Stimulated activated CD8-positive, alpha-beta memory T cell treated with anti-CD3 and anti-CD28 coated beads, Interleukin-7, amount 100 ng/mL, for 24 hours (primary cell): ENCODE measurements at places on chromosomes 16 and 17.

GRCh38 chr17:48568499-48569239, 9.5 kb downstream of the HOXB4 start:
- DNase-seq = no peak

DNA sequence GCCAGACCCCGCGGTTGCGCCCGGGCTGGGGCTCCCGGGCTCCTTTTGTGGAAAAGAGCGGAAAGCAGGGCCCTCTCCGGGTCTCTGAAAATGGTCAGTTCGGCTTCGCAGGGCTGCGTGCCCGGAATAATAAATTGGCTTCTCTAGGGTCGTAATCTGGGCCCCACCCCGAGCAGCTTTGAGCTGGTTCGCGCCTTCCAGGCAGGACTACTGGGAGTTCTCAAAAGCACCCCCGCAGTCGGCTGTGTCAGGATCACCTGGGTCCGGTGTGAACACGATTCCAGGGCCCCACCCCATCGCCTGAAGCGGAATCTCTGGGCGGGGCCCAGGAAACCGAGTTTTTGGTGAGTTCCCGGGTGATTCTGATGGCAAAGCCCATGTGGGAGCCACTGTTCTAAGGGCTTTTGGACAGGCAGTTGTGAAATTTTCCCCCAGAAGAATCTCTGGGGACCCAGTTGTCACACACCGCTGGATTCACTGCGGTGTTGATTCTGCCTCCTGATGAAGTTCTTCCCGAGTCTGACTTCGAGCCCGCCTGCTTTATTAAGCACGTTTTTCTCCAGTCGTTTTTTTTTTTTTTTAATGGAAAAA, 77.0 kb downstream of the MRC2 start:
- no peak for DNase-seq

GRCh38 chr17:683499-684254, 31.0 kb downstream of the VPS53 start:
- no peak for DNase-seq

DNA sequence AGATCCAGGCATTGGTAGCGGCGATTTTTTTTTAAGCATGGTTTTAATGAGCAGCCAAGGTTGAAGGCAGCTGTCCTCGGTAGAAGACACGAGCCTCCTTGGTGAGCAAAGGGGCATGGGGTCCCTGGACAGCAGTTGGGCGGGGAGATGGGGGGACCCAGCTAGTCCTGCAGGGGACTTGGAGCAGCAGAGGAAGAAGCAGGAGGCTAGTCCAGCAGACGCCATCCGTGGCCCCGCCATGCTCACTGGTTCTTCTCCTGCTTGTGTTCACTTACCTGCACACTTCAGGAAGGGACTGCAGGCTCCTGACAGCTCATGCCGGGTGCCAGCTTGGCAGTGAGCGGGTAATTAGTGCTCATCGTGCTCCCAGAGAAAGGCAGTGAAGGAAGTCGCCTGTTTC, 130.2 kb upstream of the CDH5 start:
- no peak for DNase-seq

DNA sequence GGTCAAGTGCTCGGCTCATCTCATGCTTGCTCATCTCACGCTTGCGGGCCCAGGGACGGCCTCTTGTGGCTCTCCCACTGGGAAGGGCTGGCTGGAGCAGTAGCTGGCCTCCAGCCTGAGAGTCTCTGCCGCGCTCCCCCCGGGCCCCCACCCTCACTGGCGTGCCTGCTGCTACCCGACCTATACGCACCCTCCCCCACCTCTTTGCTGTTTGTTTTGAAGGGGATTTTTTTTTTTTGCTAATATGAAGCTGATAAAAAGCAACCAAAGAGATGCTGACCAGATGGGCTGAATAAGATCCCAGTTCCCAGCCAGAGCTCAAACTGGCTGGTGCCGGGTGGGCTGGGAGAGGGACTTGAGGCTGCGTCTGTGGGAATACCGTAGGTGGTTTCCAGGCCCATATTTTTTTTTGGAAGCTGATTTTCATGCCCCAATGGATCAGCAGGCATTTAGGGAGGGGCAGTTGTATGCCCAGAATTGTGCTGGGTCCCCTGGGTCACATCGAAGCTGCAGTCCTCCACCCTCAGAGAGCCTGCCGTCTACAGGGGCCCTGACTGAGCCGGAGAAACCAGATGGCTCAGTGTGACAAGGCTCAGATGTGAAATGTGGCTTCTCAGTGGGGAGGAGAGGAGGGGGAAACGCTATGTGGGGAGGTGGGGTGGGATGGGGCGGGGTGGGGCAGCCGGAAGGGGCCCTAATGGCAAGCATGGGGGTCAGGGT, 115.0 kb downstream of the RAP1GAP2 start:
- DNase-seq = no peak

- DNase-seq = no peak
Observed at GRCh38 chr17:74677558-74678466, 34.9 kb downstream of the CD300LF start.

- DNase-seq = no peak
Observed at GRCh38 chr17:64634218-64634617, 27.9 kb downstream of the SMURF2 start.

GRCh38 chr16:22813948-22814710, at the start of gene HS3ST2:
TSS of gene HS3ST2 (plus strand) at chr16:22814162. CDS start at chr16:22814611, 449 bp downstream.
- no peak for DNase-seq

GRCh38 chr16:1532771-1533170, 695 bp upstream of the TMEM204 start:
- DNase-seq = no peak
